ENCODE measurements at places on chromosomes 16 and 17.

DNA sequence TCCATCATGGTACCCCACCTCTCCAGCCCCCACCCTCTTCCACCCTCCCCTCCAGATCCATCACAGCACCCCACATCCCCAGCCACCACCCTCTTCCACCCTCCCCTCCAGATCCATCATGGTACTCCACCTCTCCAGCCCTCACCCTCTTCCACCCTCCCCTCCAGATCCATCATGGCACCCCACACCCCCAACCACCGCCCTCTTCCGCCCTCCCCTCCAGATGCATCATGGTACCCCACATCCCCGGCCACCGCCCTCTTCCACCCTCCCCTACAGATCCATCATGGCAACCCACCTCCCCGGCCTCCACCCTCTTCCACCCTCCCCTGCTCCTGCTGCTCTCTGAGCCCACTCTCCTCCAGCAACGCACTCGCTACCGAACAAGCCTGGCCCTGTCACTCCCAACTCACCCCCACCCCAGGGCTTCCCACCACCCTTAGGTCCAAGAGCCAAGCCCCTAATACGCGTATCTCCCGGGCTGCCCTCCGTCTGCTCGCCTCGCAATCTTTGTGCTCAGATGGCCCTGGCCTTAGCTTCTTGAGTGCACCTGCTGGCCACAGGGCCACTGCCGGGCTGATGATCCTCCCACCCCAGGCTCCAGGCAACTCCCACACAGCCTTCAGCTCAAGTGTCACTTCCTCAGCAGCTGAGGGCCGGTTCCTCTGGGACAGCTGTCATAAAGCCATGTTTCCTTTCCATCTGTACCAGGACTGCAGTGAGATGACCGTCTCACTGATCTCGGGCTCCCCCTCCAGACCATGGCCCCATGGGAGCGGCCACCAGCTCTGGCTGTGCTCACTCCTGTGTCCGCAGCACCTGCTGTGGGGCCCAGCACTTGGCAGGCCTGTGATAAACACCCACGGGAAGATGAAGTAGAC lies 25.5 kb downstream of the KDM8 start:
- DNase-seq: no peak

- no peak for DNase-seq
These were observed 1.4 kb downstream of the ARSG start for GRCh38 chr17:68292689-68293040.

DNA sequence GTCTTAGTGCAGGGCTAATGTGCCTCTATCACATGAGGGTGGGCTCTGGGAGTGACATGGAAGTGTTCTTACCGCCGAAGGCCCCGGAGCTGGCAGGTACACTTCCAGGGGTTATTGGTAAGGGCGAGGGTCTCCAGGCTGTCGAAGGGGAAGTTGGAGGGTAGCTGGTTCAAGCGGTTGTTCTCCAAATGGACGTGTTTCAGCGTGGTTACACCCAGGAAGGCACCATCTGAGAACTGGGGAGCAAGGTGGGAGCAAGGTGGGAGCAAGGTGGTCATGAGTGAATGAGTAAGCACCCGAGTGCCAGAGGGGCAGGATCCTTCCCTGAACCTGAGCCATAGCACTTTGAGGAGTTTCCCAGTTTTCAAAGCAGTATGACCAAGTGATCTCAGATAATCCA lies 3.0 kb downstream of the CHAD start:
- no peak for DNase-seq

- no peak for DNase-seq
These were observed 223.3 kb upstream of the KCNJ16 start for GRCh38 chr17:69851736-69852135.

- DNase-seq: no peak
These were observed 2.9 kb downstream of the SLC16A3 start for GRCh38 chr17:82231562-82232321.

DNA sequence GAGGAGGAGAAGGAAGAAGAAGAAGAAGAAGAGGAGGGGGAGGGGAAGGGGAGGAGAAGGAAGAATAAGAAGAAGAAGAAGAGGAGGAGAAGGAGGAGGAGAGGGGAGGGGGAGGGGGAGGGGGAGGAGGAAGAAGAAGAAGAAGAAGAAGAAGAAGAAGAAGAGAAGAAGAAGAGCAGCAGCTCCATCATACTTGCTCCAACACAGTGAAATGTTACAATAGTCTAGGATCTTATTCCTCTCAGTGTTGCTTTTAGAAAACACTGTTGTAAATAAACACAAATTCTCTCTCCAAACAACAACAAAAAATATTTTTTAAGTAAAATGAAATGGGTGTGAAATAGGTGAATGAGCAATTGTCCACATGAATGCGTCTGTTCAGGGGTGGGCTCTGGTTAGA lies 126.6 kb upstream of the KCNJ16 start:
- no peak for DNase-seq

- DNase-seq: no peak
These were observed 22.7 kb downstream of the CIBAR2 start for GRCh38 chr16:85089525-85089924.

- no peak for DNase-seq
These were observed 90.6 kb upstream of the CDH5 start for GRCh38 chr16:66275775-66276428.

- DNase-seq: no peak
These were observed 123.7 kb downstream of the ABCC1 start for GRCh38 chr16:16073001-16073545.

- DNase-seq: no peak
These were observed 56.9 kb upstream of the PHOSPHO1 start for GRCh38 chr17:49287481-49287880.

- no peak for DNase-seq
These were observed 2.4 kb upstream of the CACNA1G start for GRCh38 chr17:50558091-50558490.

DNA sequence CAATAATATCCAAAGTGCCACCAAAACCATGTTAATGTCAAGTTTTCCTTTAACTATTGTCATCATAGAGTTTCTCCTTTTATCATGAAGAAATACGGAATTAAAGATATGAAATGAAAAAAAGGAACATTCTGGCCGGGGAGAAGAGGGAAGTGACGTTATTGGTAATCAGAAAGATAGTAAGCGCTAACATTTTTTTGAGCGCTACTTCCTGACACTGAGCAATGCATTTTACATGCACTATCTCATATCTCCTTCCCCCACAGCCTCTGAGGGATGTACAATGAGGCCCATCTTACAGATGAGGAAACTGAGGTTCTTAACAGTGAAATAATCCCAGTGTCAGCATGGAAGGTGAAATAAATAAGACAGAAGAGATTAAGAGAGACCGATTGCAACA lies 410.9 kb downstream of the SOX9 start:
- DNase-seq: no peak
